ENCODE measurements at places on chromosomes 1 and 21.

- ATAC-seq = no peak
These were observed 93.0 kb downstream of the DISC1 start for GRCh38 chr1:231719485-231720183.

GRCh38 chr1:245663373-245663772 is 508.6 kb downstream of the KIF26B start:
- no peak for ATAC-seq

- ATAC-seq = peak; percentile 90
These were observed 19.2 kb downstream of the CRCT1 start for GRCh38 chr1:152533327-152533938.

DNA sequence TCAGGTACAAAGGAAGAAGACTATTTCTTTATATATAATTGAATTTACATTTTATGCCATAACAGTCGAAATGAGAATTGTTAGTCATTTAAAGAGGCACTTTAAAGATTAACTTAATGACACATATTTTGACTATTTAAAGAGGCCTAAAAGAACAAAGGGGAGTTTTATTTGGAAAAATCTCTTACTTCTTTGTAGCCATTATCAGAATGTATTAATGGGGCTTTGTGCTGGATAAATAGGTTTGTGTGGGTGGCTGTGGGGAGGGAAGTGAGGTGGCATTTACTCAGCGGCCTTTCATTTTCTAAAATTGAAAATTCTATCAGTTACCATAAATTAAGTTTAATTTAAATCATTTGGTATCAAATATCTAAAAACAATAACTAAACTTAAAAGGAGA is 462.2 kb upstream of the CXADR start:
- ATAC-seq = no peak

GRCh38 chr1:42130061-42130660 is 23.0 kb upstream of the GUCA2B start:
- ATAC-seq = no peak

DNA sequence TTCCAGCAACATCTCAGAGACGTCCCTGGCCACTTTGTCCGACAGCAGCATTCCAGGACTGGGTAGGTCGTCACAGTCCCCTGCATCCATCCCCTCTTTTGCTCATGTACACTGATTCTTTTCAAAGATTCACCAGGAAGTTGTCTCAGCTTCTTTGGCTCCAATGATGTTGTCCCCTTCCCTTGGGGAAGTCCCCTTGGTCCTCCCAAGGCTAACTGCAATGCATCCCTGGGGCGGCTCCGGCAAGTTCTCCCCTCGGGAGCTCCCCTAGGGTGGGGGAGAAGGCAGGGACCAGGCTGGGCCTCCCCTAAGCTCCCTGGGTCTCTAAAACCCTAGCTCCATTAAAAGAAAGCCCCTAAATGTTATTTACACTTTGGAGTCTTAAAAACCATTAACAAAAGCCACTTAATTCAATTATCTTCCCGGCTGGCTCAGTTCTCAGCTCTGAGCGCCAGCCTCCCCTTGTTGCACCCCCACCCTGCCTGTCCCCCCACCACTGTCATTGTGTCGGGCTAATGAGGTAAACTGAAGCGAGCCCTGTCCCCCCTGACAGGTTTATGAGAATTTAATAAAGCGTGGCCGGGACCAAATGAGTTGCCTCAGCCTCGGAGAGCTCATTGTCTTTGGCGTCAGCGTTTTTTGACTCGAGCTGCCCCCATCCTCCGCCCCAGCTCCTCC is 25.3 kb downstream of the KNCN start:
- ATAC-seq = no peak

GRCh38 chr1:243917863-243918565 is 68.0 kb upstream of the AKT3 start:
- ATAC-seq = peak; percentile 33

DNA sequence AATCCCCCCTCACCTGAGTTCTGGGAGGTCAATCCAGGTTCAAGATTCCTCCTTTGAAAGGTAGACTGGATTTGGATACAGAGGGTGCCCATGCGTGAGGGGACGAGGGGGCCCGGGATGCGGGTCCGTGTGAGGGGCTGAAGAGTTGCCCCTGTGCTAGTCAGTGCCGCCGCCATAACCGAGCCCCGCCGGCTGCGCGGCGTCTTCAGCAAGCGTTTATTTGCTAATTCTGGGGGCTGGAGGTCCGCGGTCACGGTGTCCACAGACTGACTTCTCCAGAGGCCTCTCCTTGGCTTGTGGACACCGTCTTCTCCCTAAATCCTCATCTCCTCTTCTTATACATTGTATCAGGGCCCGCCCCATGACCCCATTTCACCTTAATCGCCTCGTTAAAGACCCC is 20.9 kb upstream of the SAMD11 start:
- ATAC-seq = no peak

DNA sequence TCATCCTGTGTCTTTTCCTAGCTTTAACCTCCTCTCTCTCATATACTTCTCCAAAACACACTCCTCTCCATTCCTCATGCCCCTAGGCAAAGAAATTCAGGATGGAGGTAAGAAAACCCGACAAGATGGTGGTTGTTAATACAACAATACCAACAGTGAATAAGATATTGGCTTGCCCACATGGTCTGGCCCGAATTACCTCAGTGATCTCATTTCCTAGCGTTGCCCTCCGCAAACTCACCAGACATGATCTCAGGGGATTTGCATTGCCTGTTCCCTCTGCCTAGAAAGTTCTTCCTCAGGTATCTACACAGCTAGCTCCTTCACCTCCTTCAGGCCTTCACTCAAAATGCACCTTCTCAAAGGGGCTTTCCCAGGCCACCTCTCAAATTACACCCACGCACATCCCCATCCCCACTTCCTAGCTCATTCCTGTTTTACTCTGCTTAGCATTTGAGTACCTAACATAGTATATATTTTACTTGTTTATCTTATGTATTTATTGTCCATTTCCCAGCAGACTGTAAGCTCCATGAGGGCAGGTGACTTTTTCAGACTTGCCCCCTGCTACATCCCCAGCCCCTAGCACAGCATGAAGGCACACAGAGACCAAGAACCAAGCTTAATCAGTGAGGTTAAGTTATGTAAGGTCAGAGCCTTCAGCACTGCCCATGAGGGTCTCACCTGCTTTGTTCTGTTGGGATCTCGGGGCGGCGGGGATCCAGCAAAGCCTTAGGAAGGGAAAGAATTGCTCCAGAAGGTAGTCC is 10.2 kb upstream of the UBR4 start:
- ATAC-seq = no peak

GRCh38 chr1:209433649-209434031 is 149.9 kb upstream of the CAMK1G start:
- no peak for ATAC-seq

DNA sequence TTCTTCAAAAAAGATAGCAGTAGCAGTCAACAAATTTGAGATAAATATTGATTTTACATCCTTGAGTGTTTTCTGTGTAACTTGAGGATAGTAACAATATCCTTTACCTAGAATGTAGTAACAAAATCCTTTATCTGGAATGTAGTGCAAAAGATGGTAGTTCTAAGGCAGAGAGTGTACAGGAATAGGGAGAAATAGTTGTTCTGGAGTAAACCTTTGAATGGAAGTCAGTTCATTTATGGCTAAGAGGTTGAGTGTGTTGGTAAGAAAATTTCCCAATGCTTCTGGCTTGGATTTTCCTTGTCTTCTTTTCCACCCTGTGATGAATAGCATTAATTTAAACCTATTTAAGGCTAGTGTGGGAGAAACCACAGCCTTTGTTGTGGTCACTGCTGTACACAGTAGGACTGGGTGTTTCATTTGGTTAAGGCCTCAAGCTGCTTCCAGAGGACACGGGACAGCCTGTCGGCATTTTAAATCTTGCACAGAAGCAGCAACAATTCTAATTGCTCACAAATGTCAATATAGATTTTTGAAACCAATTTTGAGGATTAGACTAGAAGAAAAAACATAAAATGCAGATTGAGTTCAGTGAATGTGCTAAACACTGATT is 11.3 kb downstream of the NFIA start:
- no peak for ATAC-seq

DNA sequence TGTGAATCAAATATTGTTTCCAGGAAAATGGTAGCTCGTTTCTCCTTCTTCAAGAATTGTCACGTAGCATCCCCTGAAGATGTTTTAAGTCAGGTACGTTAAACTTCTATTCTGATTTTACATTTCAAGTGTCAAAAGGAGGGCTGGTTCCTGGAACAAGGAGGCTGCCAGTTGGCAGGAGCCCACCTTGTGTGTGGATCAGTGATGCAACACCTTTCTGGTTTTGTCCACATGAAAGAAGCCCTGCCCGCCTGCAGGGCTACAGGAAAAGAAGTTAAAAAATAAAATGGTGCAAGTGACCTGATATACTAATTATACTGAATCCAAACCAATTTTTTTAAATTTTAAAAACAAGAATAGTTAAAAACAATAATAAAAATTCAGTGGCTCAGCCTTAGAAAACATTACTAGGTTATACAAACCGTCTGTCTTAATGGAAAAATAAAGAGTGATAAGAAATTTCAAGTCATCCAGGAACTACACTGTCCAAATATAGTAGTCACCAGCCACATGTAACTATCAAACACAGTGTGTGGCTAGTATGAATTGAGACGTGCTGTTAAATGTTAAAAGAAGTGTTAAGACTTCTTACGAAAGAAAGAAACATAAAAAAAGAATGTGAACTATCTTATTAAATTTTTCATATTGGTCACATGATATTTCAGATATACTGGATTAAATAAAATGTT is 123.1 kb downstream of the APP start:
- no peak for ATAC-seq

- peak; percentile 96 for ATAC-seq
These were observed 9.9 kb downstream of the TOR1AIP2 start for GRCh38 chr1:179867493-179868330.

DNA sequence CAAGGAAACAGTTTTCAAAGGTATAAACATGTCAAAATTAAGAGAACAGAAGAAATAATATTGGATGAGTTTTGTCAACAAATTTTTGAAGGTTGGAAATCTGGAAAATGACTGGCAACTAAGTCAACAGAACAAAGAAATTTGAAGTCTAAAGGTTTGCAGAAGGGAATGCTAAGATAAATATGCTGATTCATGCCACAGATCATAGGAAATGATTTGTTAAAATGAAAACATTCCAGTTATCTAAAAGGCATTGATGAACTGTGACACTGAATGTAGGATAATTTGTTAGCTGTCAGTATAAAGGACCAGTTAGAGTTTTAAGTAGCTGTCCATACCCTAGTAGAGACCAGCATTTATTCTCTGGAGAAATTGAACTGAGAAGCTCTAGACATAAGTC is 157.9 kb upstream of the CHRM3 start:
- ATAC-seq = no peak

DNA sequence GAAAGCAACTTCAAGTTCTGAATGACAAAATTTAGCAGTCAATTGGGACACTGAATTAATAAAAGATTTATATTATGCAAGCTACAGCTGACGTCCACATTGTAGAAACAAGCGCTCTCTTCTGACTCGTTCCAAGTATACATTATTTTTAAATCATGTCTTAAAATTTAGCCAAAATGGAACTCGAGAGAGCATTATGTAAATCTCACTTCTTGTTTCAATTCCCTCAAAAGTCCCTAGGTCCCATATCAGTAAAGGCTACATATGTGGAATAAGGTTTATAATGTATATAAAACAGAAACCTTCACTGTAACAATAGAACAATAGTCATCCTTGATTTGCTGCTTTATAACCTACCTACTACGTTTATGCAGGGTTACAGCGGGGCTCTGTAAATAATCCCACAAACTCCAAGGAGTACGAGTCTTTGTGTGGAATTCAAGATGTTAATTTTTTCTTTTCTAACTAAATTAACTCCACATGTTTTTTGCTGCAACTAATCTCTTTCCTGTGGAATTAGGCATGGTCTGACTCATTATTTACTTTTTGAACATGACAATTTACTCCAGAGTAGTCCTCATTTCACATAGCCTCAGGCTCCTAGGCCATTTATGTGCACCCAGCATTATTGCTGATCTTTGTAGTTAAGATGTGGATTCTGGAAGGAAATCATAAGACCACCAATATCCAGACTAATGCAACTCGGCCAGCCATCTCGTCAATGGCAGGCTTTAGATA is 785.1 kb downstream of the LTN1 start:
- ATAC-seq = peak; percentile 83

- no peak for ATAC-seq
These were observed 19.2 kb upstream of the PRKAA2 start for GRCh38 chr1:56625819-56626440.

- no peak for ATAC-seq
These were observed 121.8 kb downstream of the TOMM20 start for GRCh38 chr1:235006816-235007215.

DNA sequence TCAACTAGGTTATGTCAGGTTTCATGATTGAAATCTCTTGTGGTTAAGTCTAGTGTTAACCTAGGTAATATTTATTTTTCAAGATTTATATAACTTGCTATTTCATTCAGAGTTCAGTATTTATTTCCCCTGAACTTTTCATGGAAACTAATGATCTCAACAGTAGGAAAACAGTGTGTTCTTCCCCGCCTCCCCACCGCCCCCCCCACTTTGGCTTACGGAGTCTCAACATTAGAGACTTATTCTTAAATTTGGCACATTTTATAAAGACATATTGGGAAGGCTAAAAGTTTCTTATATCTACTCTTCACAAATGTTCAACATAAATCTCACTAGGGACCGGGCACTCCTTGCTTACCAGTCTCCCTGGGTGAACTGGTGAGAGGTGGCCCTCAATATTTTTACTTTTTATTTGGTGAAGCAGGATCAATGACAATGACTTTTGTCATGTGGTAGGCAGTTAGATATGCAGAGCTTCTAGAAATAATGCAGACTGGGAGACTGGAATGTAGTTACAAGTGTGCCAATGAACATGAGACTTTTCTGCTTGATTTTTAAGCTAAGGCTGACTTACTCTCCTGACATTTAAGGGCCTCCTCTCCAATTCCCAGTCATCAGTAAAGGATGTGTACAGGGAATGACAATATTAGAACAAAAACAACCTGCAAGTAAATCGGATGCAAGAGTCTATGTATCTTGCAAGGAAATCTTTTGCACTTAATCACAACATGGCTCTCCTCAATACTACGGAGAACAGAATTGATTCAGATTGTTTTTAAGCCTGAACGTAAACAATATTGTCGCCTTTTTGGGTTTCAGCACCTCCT is 1.7 kb upstream of the MAN1A2 start:
- ATAC-seq = no peak

GRCh38 chr1:207763091-207763490 is 11.2 kb downstream of the CD46 start:
- ATAC-seq = no peak

All from SK-N-SH treated with all-trans-retinoic acid at 6 μM for 48 hours (cell line).